ENCODE measurements at places on chromosomes 16 and 17.

DNA sequence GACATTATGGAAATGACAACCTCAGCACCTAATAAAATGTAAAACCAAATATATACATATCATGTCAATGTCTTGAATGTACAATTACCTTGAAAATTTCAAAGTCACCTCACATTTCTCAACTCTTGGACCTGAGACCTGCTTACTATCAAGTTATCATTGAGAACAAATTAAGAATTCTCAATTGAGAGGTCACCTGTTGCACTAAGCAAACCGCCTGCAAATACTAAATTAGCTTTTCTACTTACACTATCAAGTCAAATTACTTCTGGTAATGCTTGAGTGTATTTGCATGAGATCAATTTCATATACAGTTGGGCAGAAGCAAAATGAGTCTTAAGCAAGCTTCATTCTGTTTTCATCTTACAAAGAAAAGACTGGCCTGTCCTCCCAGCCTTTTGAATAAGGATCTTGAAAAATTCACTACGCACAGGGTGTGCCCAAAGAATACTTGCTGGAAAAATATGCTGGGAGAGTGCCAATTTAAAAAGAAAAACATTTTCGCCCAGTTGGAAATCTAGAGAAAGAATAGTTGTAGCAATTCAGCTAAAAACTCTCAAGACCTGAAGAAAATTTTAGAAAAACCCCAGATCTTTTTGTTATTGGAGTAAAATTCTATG lies 35.7 kb downstream of the KANSL1 start:
- DNase-seq, result peak; percentile 44

DNA sequence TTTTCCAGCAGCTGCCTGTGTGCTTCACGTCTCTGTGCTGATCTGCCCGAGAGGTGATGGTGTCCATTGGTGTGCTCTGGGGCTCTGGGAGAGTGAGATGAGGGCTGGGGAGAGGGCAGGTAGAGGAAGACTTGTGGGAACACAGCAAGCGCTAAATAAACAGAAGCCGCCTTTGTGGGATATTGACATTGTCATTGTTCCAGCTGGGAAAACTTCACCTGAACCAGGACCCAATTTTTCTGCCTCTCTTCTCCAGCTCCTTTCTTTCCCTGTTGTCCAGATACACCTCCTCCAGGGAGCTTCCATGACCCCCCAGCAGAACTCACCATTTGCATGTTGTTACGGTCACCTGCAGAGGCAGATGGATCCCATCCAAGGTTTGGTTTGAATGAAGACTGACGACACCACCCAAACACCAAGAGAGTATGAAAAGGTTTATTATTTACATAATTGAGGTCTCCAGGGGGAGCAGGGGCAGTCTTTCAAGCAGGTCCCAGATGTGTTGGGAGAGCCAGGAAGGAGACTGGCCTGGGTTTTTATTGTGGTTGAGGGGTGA lies 3.6 kb upstream of the ITGA3 start:
- DNase-seq, result no peak

DNA sequence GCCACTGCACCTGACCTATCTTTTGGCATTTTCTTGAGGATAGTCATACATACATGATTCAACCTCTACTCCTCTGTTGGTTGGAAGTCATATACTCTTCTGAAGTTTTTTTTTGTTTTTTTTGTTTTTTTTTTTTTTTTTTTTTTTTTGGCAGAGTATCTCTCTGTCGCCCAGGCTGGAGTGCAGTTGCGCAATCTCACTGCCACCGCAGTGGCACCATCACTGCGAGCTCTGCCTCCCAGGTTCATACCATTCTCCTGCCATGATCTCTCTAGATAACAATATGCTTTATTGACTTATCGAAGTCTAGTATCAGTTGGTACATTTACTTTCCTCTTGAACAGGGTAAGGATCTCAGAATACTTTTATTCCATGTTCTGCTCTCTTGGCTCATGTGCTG lies 224.2 kb upstream of the WSCD1 start:
- DNase-seq, result no peak

DNA sequence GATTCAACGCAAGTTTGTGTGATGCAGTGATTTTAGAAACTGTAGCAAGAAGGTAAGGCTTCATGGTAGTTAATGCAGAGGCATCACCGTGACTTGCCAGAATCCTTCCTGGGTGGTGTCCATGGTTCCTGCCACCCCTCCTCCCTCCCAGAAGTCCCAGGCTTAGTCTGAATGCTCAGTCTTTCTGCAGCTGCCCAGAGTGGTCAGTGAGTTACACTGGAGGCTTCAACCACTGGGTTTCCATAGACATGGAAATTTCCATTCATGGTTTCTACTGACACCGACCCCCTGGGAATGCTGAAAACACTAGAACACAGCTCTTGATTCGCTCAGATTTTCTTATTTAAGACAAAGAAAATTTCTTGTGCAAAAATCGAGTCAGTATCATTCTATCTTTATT lies 159.4 kb upstream of the HSBP1 start:
- DNase-seq, result no peak

GRCh38 chr17:300881-301280 lies 51.7 kb downstream of the RPH3AL start:
- no peak for DNase-seq

All from fibroblast of skin of right biceps (primary cell).